Pericardium fibroblast (primary cell): ENCODE measurements at places on chromosomes 7 and 10. TPM values are rescaled to one million over a fixed set of nuclear protein-coding genes. Genes with fewer than 3 reads are reported as not detected.

FAM171A1 gene
- 20.9 and 24.5 TPM in 2 replicates for total RNA-seq

CISD1 gene
- 12.3 and 19.0 TPM in 2 replicates for total RNA-seq

MYL10 gene
- not detected in 2 replicates for total RNA-seq

SVIL gene
- 27.2 and 34.1 TPM in 2 replicates for total RNA-seq

SP4 gene
- 1.4 and 1.6 TPM in 2 replicates for total RNA-seq

HOXA13 gene
- not detected in 2 replicates for total RNA-seq

CUBN gene
- total RNA-seq = 0.47 and 0.77 TPM in 2 replicates

RPEL1 gene
- total RNA-seq = 0.09 and 0.12 TPM in 2 replicates
